ENCODE measurements at places on chromosomes 16 and 17. TPM values are rescaled to one million over a fixed set of nuclear protein-coding genes. Genes with fewer than 3 reads are reported as not detected.

DNA sequence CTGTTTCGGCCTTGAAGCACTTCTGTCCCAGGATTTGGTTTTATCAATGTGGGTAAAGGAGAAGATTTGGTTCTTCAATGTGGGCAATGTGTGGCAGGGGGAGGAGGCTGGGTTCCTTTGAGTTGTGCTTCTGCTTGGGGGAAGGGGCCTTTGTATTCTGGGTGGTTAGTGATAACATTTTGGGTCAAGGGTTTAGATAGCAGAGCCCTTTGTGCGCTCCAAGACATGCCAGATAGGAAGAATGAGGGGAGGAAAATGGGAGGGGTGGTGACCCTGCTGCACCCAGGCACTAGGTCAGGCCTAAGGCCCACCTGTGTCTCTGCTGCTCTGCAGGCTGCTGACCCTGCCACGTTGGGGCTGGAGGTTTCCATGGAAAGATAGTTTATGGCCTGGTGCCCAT, 40.0 kb upstream of the CDC42EP4 start:
- DNase-seq: no peak
- no peaks in the 10 kb centered on the region for H3K4me1 ChIP-seq
- H3K27ac ChIP-seq: no peak overlapping the region
- no peaks in the 10 kb centered on the region for H3K27me3 ChIP-seq

DNA sequence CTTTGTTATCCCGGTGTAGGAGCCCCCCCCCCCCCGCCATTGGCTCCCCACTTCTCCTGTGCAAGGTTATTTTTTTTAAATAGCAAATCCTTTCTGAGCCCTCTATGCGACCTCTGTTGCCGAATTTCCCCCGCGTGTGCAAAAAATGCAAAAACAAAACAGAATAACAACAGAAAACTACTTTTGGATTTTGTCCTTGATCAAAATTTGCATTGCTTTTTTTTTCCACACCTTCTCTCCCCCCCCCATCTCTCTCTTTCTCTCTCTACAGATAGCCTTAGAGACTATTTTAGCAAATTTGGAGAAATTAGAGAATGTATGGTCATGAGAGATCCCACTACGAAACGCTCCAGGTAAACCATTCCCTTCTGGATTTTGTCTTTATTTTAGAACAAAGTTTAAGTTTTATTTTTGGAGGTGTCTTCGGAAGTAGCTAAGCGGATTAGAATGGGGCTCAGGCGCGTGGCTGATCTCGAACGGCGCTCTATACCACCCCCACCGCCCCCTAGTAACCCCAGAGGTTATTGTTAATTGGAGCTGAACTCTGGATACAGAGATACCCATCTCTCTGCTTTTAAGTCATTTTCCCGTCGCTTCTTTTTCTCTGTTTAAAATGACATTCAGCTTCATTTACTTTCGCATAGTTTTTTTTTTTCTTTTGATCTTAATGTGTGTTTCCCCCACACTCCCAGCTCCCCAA, 1.0 kb downstream of the MSI2 start:
- DNase-seq: peak; percentile 18
- H3K27me3 ChIP-seq: no peaks in the 10 kb centered on the region
- peaks cover 57% of the 10 kb centered on the region for H3K4me1 ChIP-seq

- no peak overlapping the region for H3K27ac ChIP-seq
- H3K4me3 ChIP-seq: no peak overlapping the region
Measured at GRCh38 chr16:16144416-16144815, 78.9 kb downstream of the ABCC6 start.

DNA sequence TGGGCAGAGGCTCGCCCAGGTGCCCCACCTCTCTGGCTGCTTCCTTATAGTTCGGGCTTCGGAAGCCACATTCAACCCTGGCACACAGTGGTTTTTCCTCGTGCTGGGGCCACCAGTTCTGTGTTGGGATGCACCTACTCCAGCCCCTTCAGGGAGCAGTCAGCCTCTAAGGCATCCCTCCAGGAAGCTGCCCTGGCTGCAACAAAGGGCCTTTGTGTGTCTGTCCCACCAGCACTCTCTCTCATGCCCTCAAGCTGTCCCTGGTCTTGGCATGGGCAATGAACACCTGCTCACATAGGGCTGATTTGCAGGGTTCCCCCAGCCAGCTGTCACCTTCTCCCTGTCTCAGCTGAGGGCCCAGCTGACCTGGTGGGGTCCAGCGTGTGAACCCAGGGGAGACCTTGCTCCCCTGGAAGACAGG, 754 bp upstream of the NOXO1 start:
- H3K36me3 ChIP-seq: no peaks in the 10 kb centered on the region

- no peaks in the 10 kb centered on the region for H3K4me1 ChIP-seq
- no peak for DNase-seq
- no peak overlapping the region for H3K4me3 ChIP-seq
- no peak overlapping the region for H3K27ac ChIP-seq
- no peaks in the 10 kb centered on the region for H3K36me3 ChIP-seq
Measured at GRCh38 chr16:73337373-73338296, 289.7 kb upstream of the ZFHX3 start.

- peaks cover under 1% of the 10 kb centered on the region for H3K36me3 ChIP-seq
- H3K4me3 ChIP-seq: peak overlapping the region; percentile 42
- no peak for DNase-seq
- no peaks in the 10 kb centered on the region for H3K27me3 ChIP-seq
- H3K4me1 ChIP-seq: no peaks in the 10 kb centered on the region
Measured at GRCh38 chr17:81277946-81278693, 17.0 kb downstream of the SLC38A10 start.

DNA sequence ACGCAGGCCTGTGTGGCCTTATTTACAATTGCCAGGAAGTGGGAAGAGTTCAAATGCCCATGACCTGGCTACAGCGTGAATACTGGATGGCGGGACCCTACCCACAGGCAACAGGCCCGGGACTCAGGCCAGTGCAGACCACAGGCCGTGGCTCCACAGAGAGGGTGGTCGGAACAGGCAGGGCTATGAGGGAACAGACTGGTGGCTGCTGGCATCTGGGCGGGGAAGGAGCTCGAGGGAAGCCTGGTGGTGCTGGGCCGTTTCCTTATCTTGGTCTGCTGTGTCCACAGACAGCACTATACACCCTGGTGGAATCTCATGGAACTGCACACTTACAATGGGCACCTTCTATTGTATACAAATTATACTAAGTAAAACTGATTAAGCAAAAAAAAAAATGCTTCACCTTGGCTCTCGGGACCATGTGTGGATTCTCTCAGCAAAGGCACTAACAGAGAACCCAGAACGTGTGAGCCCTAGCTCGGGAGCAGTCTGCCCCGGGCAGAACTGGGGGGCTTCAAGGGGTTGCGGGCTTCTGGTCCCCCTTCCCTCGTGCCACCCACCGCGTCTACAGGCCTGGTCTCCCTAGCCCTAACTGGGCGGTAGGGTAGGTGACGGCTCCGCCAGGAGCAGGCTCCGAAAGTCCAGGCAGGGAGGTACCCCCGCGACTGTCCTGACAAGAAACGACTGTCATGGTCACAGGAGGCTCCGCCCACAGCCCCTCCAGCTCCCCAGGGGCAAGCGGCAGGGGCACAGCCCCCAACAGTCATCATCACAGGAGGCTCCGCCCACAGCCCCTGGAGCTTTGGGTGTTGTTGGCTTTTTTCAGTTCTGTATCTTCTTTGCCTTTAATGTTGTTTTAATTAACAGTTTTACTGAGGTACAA, 21.8 kb downstream of the CEP131 start:
- H3K36me3 ChIP-seq: no peaks in the 10 kb centered on the region
- no peaks in the 10 kb centered on the region for H3K27me3 ChIP-seq
- H3K4me3 ChIP-seq: no peak overlapping the region
- no peak overlapping the region for H3K27ac ChIP-seq
- no peak for DNase-seq

- peaks cover 4% of the 10 kb centered on the region for H3K4me1 ChIP-seq
- no peak for DNase-seq
- no peaks in the 10 kb centered on the region for H3K27me3 ChIP-seq
- H3K27ac ChIP-seq: no peak overlapping the region
Measured at GRCh38 chr17:32158870-32159585, 16.7 kb downstream of the RHOT1 start.

DNA sequence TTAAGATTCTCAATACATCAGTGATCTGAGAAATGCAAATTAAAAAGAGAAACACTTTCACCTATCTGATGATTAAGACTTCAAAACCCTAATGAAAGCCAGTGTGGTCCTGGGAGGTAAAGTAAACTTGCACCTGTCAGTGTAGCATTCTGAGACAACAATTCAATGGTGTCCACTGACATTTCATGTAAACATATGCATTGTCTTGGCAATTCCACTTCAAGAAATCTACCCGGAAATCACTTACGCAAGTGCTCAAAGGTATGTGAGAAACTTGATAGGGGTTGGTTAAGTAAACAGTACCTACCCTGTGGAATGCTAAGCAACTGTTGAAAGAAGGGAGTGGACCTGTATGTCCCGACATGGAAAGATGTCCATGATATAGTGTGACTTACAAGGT, 2.1 kb downstream of the ST6GALNAC1 start:
- DNase-seq: no peak
- H3K4me1 ChIP-seq: no peaks in the 10 kb centered on the region
- H3K4me3 ChIP-seq: no peak overlapping the region
- H3K27me3 ChIP-seq: peaks cover 30% of the 10 kb centered on the region
- H3K36me3 ChIP-seq: peaks cover 13% of the 10 kb centered on the region

GRCh38 chr16:85892760-85893159, 6.2 kb upstream of the IRF8 start:
- H3K27ac ChIP-seq: no peak overlapping the region
- DNase-seq: no peak
- no peaks in the 10 kb centered on the region for H3K27me3 ChIP-seq
- H3K4me3 ChIP-seq: no peak overlapping the region
- H3K4me1 ChIP-seq: peaks cover 44% of the 10 kb centered on the region

- no peak overlapping the region for H3K4me3 ChIP-seq
- H3K27me3 ChIP-seq: no peaks in the 10 kb centered on the region
- H3K36me3 ChIP-seq: no peaks in the 10 kb centered on the region
- DNase-seq: no peak
- peaks cover 8% of the 10 kb centered on the region for H3K4me1 ChIP-seq
- no peak overlapping the region for H3K27ac ChIP-seq
Measured at GRCh38 chr16:29765167-29766032, 12.7 kb upstream of the ZG16 start.

DNA sequence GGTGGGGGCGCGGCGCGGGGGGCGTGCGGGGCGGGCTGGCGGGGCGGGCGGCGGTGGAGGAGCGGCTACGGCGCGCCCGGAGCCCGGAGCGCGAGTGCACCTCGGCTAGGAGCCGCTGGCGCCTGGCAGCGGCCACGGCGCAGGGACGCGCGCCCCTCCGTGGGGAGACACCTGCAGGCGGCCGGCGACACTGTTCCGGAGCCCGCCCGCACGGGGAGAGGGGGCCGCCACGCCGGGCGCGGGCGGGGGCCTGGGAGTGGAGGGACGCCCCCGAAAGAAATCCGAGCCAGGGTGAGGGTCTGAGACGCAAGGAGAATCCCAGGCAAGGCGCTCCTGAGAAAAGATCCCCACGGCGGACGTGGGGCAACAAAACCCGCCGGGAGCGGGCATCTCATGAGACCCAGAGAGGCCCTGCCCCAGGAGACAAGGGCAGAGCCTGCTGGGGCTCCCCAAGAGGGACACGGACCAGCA, at the start of gene GSG1L:
GSG1L (minus strand) TSS at position 124 of the 471 bp plus-strand sequence. CDS start 290 bp downstream, outside the sequence.
- DNase-seq: no peak
- no peaks in the 10 kb centered on the region for H3K4me1 ChIP-seq
- H3K27ac ChIP-seq: no peak within 1 kb of the TSS
- H3K36me3 ChIP-seq: no peaks in the 10 kb centered on the region
- H3K27me3 ChIP-seq: peaks cover 69% of the 10 kb centered on the region

- H3K4me3 ChIP-seq: no peak overlapping the region
- no peaks in the 10 kb centered on the region for H3K4me1 ChIP-seq
- no peaks in the 10 kb centered on the region for H3K36me3 ChIP-seq
Measured at GRCh38 chr17:40854175-40854814, 12.7 kb downstream of the KRT12 start.

DNA sequence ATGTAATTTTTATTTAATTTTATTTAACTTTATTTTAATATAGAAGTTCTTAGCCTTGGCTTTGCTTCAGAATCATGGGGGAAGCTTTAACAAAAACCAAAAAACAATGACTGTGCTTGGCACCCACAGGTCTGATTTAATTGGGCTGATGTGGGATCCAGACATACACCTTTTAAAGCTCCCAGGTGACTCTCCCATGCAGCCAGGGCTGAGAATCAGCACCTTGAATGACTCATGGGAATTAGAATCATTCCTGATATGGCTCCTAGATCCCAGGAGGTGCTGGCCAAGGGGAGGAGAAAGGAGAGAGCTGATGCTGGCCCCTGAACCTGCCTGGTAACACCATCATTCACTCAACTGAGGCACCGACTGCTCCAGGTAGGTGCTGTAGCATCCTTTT, 240.7 kb downstream of the PARN start:
- peaks cover 7% of the 10 kb centered on the region for H3K27me3 ChIP-seq
- no peak overlapping the region for H3K4me3 ChIP-seq
- no peaks in the 10 kb centered on the region for H3K36me3 ChIP-seq

DNA sequence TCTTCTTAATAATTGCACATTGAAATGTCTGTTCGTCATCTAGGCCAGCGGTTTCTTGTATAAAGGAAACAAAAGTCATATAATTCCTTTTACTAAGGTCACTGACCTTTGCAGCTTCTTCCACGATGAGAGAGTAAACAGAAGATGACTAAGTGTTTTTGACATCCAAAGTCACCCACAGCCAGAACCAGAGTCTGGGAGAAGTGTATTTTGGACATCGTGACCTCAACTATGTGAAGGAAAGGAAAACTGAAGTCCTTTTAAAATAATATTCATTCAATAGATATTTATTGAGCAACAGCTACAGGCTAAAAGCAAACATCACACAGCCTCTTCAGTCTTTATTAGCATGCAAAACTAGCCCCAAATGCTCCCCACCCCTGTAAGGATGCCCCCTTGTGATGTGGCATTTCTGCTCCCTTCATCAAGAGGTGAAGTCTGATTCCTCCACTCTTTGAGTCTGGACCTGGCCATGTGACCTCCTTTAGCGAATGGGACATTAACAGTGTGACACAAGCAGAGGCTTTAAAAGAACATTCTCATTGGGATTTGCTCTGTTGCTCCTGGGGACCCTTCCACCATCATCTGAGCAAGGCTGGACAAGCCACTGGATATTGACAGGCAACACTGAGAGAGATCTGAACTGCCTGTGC, 8.1 kb upstream of the PMP22 start:
- H3K27ac ChIP-seq: no peak overlapping the region
- H3K36me3 ChIP-seq: no peaks in the 10 kb centered on the region
- H3K4me3 ChIP-seq: no peak overlapping the region
- DNase-seq: no peak

GRCh38 chr16:11871193-11871592, 19.9 kb upstream of the RSL1D1 start:
- no peak overlapping the region for H3K4me3 ChIP-seq
- H3K27ac ChIP-seq: peak overlapping the region; percentile 29
- H3K36me3 ChIP-seq: peaks cover 14% of the 10 kb centered on the region
- no peak for DNase-seq

GRCh38 chr17:62110923-62111484, 45.9 kb upstream of the MED13 start:
- H3K4me1 ChIP-seq: no peaks in the 10 kb centered on the region
- no peak overlapping the region for H3K4me3 ChIP-seq
- H3K27me3 ChIP-seq: no peaks in the 10 kb centered on the region

Gene IL4R
- polyA plus RNA-seq: 415 TPM

Gene ACBD4
- polyA plus RNA-seq: 15.4 TPM

Gene HAP1
- polyA plus RNA-seq: not detected

Gene ULK2
- not detected for polyA plus RNA-seq

Gene GAST
- not detected for polyA plus RNA-seq

Gene SLC6A4
- 0.11 TPM for polyA plus RNA-seq
